ENCODE measurements at places on chromosomes 1 and 21. TPM values are rescaled to one million over a fixed set of nuclear protein-coding genes. Genes with fewer than 3 reads are reported as not detected.

- DNase-seq = no peak
Measured at GRCh38 chr1:206517784-206518183, 10.5 kb downstream of the RASSF5 start.

DNA sequence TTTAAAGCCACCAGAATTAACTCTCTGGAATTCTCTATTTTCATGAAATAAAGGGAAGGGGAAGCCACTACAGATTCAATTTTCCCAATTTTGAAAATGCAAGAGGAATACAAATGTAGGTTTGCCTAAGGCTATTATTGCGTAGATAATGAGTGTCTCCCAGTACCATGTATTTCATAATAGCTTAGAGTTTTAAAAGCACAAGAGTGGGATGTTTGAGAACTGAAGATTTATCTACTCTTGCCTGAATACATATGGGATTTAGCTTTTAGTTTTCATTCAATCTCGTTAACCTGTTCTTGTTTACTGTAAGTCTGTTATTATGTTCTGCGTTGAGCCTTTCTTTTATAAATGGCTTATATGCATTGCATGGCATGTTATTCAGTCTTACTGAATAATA is 795.1 kb downstream of the BRINP3 start:
- no peak for DNase-seq

- no peak for DNase-seq
Measured at GRCh38 chr1:48048980-48049379, 51.8 kb upstream of the TRABD2B start.

- DNase-seq = no peak
Measured at GRCh38 chr1:6917067-6917466, 131.8 kb downstream of the CAMTA1 start.

DNA sequence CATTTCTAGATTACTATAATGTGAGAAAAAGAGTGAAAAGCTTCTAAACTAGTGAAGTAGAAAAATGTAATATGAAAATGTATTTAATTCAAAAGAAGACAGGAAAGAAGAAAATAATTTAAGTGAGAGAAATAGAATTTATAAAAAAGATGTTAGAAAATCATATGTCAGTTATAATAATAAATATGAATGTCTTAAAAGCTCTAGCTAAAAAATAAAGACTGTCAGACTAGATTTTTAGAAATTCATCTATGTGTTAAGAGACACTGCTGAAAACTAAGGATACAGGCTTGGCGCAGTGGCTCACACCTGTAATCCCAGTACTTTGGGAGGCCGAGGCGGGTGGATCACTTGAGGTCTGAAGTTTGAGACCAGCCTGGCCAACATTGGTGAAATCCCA is 37.3 kb upstream of the VANGL1 start:
- no peak for DNase-seq

DNA sequence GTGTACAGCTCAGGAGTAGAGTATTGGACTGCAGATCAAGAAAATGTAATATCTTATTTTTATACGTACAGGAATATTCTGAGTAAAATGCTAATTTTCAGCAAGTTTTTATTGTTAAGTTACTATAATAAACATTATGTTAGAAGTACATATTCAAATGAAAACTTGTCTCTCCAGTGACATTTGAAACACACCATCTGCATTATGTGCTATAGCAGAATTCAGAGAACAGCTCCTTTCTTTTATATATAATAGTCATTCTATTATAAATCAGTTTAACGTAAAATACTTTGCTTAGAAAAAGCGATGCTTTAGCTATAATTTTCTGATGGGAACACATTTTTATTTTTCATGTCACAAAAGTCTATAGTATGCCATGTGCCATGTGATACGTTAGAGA is 249.0 kb downstream of the PTPRC start:
- no peak for DNase-seq

DNA sequence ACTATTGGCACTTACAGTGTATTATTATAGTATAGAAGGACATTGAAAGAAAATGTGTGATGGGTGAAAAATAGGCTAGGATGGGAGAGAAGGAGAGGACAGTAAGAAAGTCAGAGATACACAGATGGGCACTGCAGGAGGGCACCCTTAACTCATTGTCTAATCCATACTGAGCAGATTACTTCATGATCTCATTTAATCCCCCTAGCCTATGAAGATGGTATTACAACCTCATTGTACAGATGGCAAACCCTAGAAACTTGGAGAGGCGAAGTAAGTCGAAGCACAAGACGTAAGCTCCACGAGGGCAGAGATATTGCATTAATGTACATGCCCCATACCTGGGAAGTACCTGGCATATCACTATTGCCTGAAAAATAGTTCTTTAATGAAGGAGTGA is 346.9 kb upstream of the DAB1 start:
- no peak for DNase-seq

DNA sequence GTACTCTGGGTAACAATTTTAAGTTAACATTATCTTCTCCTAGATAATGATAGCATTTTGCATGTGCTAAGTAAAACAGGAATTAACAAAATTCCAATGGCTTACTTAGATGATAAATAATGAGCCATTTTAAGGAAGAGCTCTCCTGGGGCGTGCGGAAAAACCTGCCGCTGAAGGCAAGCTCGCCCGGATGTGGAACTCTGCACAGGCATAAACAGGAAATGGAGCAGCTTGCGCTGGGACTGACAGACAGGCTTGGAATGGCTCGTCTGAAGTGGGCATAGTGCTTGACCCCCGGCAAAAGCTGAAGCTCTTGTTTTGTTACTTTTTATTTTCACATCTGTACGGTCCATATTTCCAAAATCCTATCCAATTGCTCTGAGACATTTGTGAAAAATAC is 169.2 kb downstream of the ZNF281 start:
- peak; percentile 33 for DNase-seq

- DNase-seq = no peak
Measured at GRCh38 chr1:177432897-177433296, 262.1 kb downstream of the BRINP2 start.

- no peak for DNase-seq
Measured at GRCh38 chr1:233090746-233091494, 140.5 kb downstream of the NTPCR start.

FHL3 gene
- total RNA-seq = 6.0 TPM

RNF220 gene
- total RNA-seq = 19.2 TPM

SPRR1B gene
- total RNA-seq = not detected

A3GALT2 gene
- total RNA-seq = not detected

ZNF648 gene
- total RNA-seq = 0.51 TPM

SERTAD4 gene
- not detected for total RNA-seq

SLC30A10 gene
- 55.5 TPM for total RNA-seq

Measured in right lobe of liver (tissue), 6 donors.